Stimulated activated CD8-positive, alpha-beta memory T cell treated with anti-CD3 and anti-CD28 coated beads, Interleukin-4, amount 100 ng/mL, for 1 hour (primary cell): ENCODE measurements at places on chromosomes 7 and 10.

GRCh38 chr10:129764901-129765663, 199.0 kb downstream of the EBF3 start:
- DNase-seq = no peak

- DNase-seq = no peak
These were observed 113.4 kb upstream of the SVIL start for GRCh38 chr10:29748109-29748650.

GRCh38 chr10:92747600-92747999, 57.8 kb downstream of the HHEX start:
- DNase-seq = no peak

DNA sequence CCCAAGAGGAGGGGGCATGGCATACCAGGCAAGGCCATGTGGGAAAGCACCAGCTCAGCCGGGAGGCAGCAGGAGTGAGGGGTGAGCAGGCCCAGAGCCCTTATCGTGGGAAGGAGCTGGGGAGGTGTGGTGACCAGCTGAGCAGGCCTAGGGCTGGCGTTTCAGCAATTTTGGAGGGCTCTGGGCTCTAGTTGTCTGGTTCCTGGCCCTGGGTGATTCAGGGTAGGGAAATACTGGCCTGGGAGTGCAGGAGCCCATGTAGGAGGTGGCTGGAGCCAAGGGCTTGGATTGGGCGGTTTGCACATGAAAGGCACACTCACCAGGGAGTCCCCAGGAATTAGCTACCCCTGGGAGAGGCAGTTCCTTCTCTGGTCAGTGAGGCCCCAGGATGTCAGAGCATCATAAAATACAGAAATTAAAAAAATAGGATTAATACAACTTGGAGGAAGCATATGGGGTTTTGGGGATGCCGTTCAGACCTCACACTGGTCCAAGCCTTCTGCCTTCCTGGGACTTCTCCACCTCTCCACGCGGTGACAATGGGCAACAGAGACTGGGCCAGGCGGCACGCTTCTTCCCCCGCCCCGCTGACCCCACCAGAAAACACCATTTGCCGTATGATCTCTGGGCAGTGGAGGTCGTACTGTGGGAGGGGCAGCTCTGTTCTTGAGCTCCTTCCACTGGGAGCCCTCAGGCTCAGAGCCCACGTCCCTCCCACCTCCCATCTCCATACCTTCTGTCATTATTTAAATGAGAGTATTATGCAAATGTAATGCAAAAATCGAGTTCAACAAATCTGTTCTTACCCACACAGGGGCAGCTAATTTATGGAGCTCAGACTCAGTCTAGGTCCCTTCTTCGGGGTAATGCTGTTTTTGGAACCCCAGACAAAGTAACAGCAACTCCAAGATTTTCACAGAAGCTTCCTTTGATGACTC, 133.0 kb upstream of the FAM20C start:
- no peak for DNase-seq

DNA sequence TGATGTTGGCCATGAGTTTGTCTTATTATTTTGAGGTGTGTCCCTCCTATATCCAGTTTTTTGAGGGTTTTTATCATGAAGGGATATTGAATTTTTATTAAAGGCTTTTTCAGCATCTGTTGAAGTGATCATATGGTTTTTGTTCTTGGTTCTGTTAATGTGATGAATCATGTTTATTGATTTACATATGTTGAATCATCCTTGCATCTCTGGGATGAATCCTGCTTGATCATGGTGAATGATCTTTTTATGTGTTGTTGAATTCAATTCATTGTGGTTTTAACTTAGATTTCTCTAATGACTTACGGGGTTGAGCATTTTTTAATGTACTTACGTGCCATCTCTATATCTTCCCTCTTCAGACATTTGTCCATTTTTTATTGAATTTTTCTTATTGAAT, 22.9 kb downstream of the DLD start:
- no peak for DNase-seq

- no peak for DNase-seq
These were observed 8.7 kb upstream of the MYL7 start for GRCh38 chr7:44149571-44150465.

- no peak for DNase-seq
These were observed 62.0 kb upstream of the AKR1E2 start for GRCh38 chr10:4763960-4764428.

- DNase-seq = no peak
These were observed 289.4 kb upstream of the IGFBP3 start for GRCh38 chr7:46210467-46210866.

- DNase-seq = no peak
These were observed 15.5 kb downstream of the KLF6 start for GRCh38 chr10:3769556-3769955.

DNA sequence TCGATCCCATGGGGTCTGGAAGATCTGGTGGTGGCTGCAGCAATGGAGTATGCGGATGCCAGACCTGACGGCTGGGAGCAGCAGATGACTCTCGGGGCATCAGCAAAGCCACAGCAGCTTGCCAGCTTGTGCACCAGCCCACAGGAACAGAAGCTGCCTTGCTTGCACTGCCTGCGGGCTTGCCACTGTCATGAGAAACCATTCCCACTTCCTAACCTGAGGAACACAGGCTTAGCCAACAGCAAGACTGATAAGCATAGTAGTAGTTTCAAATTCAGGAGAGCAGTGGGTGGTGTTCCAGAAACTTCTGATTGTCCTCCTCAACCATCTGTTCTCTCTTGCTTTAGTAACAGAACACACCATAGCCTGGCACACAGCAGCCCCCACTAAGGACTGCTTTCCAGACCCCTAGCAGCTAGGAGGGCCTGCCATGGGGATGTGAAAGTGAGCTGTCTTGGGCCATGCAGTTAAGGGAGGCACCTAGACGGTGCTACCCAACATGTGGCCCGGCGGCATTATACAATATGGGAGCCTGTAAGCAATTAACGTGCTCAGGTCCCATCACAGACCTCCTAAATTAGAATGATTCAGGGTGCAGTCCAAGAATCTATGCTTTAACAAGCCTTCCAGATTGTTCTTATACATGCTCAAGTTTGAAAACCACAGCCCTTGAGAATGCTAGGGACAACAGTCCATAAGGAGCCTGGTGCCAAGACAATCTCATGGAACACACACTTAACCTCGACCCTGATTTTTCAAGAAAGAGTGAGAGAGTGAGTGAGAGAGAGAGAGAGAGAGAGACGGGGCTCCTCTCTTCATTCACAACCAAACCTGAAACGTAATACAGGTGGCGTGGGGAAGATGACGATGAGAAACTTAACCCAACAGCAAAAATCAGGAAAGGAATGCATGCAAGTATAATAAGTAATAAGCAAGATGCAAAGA, 7.1 kb downstream of the ANXA11 start:
- no peak for DNase-seq

- no peak for DNase-seq
These were observed 19.4 kb upstream of the AHR start for GRCh38 chr7:17279061-17279460.

DNA sequence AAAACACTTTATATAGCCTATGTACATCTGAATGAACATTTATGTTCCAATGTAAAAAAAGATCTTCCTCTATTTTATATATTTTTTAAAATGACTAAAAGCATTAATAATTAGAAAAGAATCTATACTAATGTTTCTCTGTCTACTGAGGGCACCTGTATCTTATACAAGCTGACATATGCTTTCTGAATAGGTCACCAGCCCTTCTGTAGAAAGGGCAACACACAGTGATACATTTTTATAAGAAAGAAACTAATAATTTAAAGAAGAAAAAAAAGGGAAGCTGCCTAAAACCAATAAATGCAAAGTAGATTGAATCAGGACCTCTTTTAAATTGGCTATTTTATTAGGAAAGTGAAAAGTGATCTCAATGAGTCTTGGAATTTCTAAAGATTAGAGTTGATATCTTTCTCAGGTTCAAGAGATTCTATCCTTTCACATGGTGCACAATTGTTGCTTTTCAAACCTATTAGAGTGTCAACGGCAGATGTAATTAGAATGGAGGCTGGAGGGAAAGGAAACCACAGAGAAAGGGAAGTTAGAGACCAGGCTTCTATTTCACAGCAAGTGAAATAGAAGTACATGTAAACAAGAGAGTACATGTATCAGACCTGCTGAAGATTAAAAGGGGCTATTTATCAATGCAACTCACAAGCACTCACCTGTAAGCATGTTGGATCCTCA, 6.3 kb downstream of the MTPN start:
- DNase-seq = no peak
